ENCODE measurements at places on chromosomes 1 and 21.

DNA sequence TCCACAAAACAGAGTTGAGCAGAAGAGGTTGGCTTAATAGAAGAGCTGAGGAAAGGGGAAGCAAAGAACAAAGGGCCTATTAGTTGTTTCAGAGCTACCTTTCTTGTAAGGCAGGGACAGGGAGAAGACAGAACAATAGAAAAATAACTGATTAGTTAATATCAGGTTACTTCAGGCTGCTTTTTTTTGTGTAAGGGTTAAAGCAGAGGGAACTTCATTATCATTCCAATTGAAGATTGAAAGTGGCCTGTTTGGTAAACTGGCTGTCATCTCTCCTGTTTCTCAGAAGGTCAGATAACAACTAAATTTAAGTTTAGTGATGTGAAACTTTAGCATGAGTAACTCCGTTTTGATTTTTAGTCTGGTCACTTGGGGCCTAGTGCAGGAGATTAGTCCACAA lies 22.3 kb downstream of the CDC42 start:
- DNase-seq, result no peak

GRCh38 chr21:41952568-41953248 lies 1.1 kb downstream of the C2CD2 start:
- DNase-seq, result no peak

DNA sequence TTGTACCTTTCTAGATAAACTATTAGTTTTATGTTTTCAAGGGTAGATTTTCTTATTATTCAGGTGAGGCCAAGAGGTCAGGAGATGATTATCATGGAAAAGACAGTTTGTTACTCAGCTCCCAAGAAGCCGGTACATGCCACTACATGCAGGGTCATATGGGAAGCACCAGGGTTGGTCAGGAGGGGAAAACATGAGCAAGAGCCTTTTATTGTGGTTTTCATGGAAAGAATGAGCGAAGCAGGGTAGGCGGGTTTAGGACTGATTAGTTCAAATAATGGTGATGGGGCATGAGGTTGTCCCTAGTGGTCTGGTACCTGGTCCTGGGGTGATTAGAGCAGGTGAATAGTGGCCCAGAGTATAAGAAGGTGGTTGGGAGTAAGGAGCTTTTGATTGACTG lies 189.9 kb downstream of the APP start:
- no peak for DNase-seq

- no peak for DNase-seq
These were observed 52.7 kb upstream of the WASF2 start for GRCh38 chr1:27542463-27543273.

GRCh38 chr21:36422279-36423098 lies 37.3 kb downstream of the CHAF1B start:
- DNase-seq, result no peak

- no peak for DNase-seq
These were observed 200.6 kb downstream of the SMYD3 start for GRCh38 chr1:246306415-246307037.

DNA sequence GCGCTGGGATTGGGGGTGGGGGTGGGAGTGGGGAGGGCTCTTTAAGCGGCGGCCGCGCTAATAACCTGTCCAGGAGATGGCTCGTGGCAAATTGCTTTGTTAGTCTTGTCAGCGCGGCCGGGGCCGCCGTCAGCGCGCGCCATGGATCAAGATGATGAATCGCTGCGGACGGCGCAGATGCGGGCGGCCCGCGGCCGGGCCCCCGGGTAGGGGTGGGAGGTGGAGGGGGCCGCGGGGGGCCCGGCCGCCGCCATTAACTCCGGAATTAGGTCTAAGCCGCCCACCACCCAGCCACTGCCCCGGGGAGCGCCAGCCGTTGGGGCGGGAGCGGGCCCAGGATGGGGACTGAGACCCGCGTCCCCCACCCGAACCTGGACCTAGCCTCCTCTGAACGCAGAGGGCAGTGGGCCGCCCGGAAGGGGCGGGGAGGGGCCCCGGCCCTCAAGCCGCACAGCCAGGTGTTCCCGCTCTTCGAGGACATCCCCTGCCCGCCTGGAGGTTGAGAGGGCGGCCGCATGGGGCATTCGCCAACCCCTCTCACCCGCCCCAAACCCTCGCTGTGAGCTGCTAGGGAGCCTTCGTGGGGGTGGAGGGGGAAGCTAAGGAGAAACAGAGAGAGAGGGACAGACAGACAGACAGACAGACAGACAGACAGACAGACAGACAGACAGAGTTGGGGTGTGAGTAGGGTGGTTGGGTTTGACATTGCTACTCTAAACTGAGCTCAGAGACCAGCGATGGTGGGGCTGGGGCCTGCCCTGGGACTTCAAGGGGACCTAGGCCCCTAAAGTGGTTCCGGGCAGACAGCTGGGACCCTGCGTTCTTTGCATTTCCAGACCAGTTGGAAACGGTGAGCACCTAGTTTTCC lies 3.8 kb upstream of the DMBX1 start:
- no peak for DNase-seq

DNA sequence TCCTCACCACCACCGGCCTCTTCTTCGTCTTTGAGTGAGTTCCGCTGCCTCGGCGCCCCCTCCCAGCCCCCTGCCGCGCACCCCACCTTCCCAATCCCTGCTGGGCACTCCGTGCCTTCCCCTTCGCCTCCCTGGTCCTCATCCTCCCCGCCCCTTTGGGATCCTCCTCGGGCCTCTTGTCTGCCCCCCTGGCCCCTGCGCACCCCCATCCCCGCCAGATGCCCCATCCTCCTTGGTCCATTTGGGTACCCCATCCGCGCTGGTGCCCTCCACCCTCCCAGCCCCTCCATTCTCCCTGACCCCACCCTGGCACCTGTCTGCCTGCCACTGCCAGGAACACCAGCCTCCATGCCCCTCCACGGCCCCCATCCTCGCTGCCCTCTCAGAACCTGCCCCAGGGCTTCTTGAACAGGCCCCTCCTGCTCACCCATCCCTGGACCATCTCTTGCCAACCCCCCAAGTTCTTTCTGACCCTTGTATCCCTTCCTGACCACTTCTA lies 667 bp downstream of the ZDHHC18 start:
- no peak for DNase-seq

GRCh38 chr21:35100349-35100811 lies 51.3 kb upstream of the RUNX1 start:
- DNase-seq, result no peak

DNA sequence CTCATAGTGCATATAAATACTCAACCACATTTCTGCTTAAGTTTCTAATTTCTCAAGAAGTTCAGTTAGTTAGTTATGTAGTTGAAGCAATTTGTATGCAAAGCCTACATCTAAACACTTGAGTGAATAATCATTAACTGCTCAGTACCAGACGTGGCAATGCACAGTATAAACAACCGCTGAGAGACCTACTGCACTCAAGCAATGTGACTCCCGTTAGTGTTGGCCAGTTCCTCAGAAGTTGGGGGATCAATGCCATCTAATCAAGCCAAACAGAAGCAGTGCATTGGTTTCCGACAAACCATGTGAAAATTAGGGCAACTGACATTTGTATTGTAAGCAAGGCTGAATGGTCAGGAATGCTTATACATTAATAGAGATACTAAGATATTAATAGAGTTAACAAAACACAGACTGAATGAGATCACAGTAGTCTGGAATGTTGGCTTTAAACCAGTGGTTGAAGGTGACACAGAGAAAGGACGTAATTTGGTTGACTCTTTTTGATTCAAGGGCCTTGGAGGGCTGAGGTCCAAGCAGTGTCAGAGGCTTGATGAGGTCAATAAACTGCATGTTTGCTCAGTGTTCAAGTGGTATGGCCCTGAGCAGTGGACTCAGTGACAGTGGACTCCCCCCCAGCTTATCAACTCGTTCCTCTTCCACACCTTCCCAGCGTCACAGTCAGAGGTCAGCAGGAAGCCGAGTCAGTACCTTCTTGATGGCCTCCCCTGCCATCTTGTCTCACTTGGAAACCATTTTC lies 255.5 kb downstream of the CTH start:
- no peak for DNase-seq

DNA sequence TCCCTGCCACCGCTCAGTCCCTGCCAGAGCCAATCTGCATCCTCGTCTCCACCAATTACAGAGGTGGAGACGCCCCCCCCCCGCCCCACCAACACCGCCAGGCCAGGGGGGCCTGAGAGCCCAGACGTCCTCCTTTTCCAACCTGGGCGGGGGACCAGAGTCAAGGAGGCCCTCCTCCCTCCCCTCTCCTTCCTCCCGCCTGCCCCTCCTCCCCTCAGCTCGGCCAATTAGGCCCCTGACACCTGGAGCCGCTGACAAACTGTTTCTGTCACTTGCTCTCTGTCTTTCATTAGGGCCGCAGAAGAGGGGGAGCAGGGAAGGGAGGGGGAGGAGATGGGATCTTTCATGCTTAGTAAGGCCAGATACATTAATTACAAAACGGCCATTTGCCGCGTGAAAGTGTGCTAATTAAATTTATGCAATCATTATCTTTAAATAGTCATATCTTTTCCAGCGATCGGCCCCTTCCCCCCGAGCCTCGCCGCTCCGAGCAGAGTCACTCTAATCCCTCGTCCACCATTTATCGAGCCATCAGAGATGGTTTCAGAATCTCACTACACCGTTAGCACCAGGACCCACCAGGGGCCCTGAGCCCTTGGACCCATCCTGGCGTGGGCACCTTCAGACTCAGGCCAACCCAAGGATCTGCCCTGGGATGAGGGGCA lies 94.7 kb downstream of the PAX7 start:
- DNase-seq, result no peak

- no peak for DNase-seq
These were observed 5.4 kb upstream of the LAMC2 start for GRCh38 chr1:183180634-183181056.

All from stimulated activated CD4-positive, alpha-beta T cell treated with anti-CD3 and anti-CD28 coated beads, Interleukin-1b, Interleukin-23, amount 100 ng/mL, for 1 hour (primary cell).